ENCODE measurements at places on chromosomes 7 and 10.
A peak's percentile ranks its signal among the peaks of the same experiment; 100 is the strongest.

DNA sequence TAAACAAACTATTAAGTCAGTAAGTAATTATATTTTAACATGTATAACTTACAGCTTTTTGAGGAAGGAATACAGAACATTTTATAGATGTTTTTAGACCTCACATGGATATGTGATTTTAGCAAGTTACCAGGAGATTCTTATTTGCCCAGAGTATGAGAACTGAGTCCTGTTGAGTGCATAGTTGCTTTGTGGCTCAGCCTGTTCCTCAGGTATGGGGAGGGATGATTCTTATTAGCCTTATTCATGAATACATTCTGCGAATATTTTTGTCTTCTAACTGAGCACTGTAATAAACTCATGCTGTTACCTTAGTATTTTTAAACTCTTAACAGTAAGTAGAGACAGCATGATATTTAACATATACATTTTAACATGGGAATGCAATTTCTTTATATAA lies 17.9 kb downstream of the BTAF1 start:
- DNase-seq, result no peak

GRCh38 chr10:89793649-89794254 lies 92.4 kb downstream of the KIF20B start:
- peak; percentile 70 for DNase-seq

DNA sequence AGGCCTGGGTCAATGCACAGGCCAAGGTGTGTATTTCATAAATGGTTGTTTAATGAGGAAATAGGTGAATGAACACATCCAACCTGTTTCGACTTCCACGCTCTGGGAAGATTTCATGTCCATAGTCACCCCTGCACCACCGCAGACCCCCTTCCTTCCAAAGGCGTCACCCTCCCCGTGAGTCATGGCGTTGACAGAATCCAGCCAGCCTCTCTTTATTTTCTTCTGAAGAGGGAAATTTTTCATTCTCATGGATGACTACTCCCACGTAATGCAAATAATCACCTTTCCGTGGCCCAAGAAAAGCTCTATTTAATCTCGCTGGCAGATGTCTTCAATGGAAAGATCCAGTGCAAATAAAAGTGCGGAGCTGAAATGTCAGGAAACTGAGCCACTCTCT lies 75.3 kb upstream of the FOXK1 start:
- no peak for DNase-seq

- no peak for DNase-seq
These were observed 184.3 kb upstream of the CTBP2 start for GRCh38 chr10:125344573-125345171.

DNA sequence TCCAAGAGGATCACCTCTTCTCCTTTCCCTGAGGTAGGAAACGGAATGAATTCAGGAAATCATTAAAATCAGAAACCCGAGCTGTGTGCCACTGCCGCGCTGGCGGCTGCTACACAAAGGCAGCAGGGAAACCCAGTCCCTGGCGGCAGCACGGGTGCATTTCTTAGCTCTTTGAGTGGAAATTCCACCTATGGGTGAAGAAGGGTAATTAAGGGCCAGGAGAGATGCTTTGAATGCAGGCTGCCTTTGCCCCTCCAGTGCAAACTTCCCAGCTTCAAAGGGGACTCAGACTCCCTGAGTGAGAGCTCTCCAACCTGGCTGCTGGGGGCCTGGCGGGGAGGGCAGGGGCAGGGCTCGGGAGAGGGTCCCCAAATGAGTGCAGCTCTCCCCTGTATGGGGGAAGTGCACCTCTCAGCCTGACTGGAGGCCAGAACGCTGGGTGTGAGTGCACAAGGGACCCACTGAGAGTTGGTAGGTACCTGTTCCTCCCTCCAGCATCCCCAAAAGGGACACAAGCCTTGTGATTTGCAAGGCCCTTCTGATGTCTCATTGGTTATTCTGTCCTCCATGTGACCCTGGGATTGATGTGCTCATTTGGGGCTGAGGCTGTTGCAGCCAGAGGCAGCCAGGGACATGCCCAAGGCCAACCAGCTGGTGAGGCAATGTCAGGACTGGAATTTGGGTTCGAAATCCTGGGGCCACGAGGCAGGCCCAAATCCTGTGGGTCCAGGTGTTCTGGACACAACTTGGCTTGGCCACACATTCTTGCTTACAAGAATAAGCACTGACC lies 16.3 kb upstream of the ZMIZ1 start:
- no peak for DNase-seq

- DNase-seq, result no peak
These were observed 47.4 kb upstream of the USP6NL start for GRCh38 chr10:11658801-11659368.

DNA sequence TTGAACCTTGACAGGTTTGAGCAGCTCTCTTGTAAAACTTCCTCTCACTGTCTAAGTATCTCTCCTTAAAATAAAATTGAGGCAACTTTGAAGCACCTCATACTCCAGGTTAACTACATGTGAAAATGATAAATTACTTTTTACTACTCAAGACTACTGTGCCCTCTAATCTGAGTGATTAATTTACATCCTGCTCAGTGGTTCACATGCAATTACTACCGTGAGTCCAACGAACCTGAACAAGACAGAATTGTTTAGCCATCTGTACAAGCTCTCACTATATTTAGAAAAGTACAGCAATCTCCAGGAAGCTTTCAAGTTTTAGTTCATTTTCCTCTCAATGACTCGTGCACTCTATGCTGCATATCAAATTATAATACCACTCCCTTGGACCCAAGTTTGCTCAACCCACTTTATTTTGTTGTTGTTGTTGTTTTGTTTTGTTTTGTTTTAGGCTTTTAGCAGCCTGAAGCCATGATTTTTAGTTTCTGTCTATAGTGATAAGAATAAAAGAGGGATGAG lies 21.2 kb downstream of the PDE1C start:
- DNase-seq, result peak; percentile 21

- DNase-seq, result no peak
These were observed 5.8 kb downstream of the SYNPO2L start for GRCh38 chr10:73649876-73650536.

- DNase-seq, result no peak
These were observed 94.5 kb upstream of the GNA12 start for GRCh38 chr7:2938514-2939192.

GRCh38 chr10:94123258-94123995 lies 129.7 kb downstream of the PLCE1 start:
- peak; percentile 90 for DNase-seq

DNA sequence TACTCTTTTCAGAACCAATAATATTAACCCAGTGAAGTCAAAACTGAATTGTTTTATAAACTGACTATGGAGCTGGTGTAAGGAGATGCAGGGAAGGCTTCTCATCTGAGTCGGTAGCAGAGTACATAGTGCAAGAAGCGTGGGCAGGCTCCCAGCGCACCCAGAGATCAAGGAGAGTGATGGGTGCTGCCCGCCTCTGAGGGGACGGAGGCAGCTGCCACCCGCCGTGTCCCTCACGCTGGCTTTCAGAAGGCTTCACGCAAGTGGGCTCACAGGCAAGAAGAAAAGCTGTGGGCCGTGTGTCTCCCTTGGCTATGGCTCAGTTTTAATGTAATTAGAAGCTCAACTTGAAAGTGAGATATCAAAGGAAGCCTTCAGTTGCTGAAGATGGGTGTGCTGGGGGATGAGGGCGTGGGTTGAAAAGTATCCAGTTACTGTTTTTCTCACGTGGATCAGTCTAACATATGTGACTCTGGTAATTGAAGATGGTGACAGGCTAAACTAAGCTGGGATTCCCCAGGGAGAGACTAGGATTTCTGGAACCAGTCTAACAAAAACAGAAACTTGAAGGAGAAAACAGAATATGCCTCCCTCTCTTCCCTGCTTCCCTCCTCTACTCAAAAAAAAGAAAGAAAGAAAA lies 159.9 kb downstream of the MGMT start:
- no peak for DNase-seq

- no peak for DNase-seq
These were observed 56.2 kb downstream of the TACC2 start for GRCh38 chr10:122045212-122045611.

- no peak for DNase-seq
These were observed 69.0 kb upstream of the LRRC17 start for GRCh38 chr7:102843850-102844249.

DNA sequence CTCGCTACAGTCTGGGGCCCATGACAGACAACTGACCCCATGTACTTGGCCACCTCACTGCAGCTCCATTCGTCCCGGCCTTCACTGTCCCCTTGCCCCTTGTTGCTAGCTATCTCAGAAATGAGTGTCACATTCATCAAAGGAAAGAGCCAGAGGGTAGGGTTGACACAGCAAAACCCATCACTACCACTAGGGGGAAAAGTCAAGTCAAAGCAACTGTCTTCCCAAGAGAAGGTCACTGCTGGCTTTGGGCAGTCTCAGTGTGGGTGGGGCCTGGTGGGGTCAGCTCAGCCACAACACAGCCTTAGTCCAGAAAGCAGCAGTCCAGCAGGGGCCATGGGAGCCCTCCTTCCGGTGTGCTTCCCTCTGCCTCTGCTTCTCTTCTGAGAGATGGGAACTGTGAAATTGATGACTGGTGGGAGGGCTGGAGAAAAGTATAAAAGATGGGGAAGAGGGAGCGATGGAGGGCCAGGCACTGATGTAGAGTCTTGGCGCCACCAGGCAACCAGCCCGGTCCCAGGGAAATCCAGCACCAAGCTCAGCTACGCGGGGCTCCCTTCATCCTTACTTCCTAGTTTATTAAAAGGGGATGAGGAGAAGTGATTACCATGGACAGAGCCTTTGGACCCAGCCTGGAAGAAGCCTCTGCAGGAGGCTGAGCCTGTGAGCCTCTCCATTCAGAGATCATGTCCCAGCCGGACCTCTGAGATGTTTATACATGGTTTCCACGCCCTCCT lies 58.0 kb downstream of the PLXNA4 start:
- peak; percentile 26 for DNase-seq

GRCh38 chr7:121105262-121105661 lies 116.8 kb downstream of the CPED1 start:
- no peak for DNase-seq

DNA sequence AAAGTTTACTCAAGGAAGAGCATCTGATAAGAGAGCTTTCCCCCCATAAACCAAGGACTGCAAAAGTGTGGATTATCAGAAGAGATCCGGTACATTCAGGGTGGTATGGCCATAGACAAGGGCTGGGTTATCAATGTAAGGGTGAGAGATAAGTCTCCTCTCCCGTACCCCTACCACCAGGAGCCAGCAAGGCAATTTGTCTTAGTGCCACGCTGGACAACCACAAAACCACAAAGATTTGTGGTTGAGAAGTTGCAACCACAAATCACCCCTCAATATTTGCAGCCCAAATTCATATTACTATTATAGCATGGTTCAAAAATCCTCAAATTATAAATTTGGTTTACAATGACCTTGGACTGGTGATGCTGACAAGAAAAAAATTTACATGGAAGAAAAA lies 2.3 kb upstream of the ZSCAN25 start:
- no peak for DNase-seq

- DNase-seq, result no peak
These were observed 1.0 kb downstream of the SMNDC1 start for GRCh38 chr10:110303681-110304080.

DNA sequence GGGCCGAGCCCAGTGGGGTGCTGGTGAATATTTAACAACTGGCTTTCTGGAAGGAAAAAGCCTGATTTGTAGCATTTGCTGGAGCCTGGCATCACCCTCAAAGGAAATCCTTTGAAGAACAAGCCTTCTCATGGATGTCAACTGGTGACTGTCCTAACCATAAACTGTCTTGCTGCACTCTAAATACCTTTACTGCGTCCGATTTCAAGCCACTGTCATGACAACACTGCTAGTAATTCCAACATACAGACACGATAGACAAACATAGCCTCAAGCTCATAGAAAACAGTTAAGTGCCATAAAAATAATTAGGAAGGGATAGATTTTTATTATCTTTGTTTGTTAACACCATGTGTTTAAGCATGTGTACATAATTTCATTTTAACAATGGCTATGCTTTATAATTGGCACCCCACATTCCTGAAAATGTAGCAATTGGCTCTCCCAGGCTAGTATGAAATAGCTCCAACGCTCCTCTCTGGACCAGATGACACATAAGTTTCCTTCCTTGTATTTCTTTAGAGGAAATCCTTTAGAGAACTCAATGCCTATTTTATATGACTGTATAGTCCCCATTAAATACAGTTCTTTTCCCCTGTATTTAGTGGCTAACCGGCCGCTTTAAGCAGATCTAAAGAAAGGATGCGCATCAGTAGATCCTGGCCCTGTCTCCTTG lies 273.4 kb downstream of the PRPF18 start:
- no peak for DNase-seq

GRCh38 chr10:62803724-62804355 lies 680 bp upstream of the ADO start:
- no peak for DNase-seq

- DNase-seq, result no peak
These were observed 50.6 kb upstream of the RET start for GRCh38 chr10:43026039-43026973.

GRCh38 chr7:77393261-77393660 lies 22.9 kb downstream of the GSAP start:
- peak; percentile 88 for DNase-seq

GRCh38 chr10:48541144-48541795 lies 63.6 kb downstream of the ARHGAP22 start:
- peak; percentile 10 for DNase-seq

DNA sequence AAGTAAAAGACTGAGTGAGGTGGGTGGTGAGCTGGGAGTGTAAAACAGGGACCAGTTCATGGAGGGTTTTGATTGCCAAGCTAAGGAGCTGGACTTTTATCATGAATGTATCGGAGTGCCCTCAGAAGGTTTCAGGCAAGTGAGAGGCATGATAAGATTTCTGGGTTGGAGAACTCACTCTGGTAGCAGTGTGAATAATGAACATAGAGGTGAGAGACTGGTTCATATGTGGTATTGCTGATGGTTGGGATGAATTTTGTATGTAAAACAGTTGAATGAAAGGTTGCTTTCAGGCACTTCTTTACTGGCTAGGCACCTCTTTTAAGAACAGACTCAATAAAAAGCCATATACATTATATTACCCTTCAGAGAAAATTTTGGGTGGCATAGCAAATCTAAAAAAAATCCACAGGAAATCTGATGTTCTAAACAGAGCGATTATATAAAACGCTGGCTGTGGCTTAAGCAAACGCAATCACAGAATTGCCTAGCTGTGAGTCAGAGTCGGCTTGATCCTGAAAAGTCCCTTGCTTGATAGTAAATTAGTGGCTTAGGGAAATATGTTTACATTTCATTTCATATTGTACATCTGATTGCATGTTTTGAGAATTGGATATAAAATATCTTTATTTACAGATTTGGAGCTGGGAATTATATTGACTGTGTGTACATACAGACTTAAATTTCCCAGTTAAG lies 92.9 kb upstream of the HDAC9 start:
- DNase-seq, result peak; percentile 44

GRCh38 chr7:40866601-40867000 lies 731.8 kb downstream of the SUGCT start:
- DNase-seq, result no peak

DNA sequence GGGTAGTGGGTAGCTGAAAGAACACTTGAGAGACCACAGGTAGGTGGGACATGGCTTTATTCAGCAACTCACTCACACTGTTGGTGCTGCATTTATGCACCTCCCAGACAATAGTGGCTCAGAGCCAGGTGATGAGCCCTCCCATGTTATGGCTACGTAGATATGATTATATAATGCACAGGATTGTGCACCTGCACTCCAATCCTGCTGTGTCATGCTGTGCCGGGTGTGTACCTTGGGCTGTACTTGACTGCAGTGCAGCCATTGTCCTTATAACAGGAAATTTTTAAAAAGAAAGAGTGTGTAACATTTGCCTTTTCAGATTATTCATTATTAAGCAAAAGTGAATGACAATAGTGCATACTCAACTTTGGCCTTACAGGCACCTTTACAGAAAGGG lies 366.1 kb upstream of the BMPER start:
- DNase-seq, result no peak
